ENCODE measurements at places on chromosomes 12 and 14. TPM values are rescaled to one million over a fixed set of nuclear protein-coding genes. Genes with fewer than 3 reads are reported as not detected.

PAPLN gene
- total RNA-seq = 5.8 TPM

GRCh38 chr12:112375105-112375504 is 7.1 kb downstream of the HECTD4 start:
- DNase-seq = no peak
- H3K27ac ChIP-seq = no peak overlapping the region

SLC17A8 gene
- total RNA-seq = not detected

RCOR1 gene
- 24.1 TPM for total RNA-seq

DNA sequence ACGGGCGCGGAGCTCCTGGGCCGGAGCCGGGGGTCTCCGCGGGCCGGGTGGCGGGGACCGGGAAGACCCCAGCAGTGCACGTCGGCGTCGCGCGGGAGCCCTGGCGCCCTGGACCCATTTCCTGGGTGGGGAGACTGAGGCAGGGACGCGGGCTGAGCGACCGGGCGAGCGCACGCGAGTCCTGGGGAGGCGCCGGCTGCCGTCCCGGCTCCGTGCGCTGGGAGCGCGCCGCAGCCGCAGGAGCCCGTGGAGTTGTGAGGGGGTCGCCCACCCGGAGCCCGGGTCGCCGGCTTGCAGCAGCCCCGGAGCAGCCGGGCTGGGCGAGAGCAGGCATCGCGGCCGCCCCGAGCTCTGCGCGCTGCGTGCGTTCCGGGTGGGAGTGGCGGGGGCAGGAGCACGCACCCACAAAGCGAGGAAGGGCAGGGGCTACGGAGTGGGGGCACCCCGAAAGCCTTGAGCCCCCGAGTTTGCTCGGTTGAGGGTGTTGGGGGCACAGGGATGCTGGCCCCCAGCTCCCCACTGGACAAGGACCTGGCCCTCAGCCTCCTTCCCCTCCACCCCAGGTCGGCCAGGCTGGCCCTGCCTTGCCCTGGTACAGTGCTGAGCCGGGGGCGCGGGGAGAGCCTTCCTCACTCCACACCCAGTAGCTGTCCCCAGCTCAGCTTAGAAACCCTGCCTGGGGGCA is 620 bp downstream of the MMP17 start:
- H3K36me3 ChIP-seq = no peaks in the 10 kb centered on the region
- no peaks in the 10 kb centered on the region for H3K4me1 ChIP-seq
- DNase-seq = peak; percentile 80
- H3K27ac ChIP-seq = no peak overlapping the region
- peak overlapping the region; percentile 27 for H3K4me3 ChIP-seq
- H3K27me3 ChIP-seq = no peaks in the 10 kb centered on the region

- H3K27ac ChIP-seq = no peak overlapping the region
- no peaks in the 10 kb centered on the region for H3K27me3 ChIP-seq
- no peaks in the 10 kb centered on the region for H3K4me1 ChIP-seq
- H3K4me3 ChIP-seq = peak overlapping the region; percentile 98
Observed at GRCh38 chr12:70366581-70367257, 629 bp downstream of the KCNMB4 start.

DNA sequence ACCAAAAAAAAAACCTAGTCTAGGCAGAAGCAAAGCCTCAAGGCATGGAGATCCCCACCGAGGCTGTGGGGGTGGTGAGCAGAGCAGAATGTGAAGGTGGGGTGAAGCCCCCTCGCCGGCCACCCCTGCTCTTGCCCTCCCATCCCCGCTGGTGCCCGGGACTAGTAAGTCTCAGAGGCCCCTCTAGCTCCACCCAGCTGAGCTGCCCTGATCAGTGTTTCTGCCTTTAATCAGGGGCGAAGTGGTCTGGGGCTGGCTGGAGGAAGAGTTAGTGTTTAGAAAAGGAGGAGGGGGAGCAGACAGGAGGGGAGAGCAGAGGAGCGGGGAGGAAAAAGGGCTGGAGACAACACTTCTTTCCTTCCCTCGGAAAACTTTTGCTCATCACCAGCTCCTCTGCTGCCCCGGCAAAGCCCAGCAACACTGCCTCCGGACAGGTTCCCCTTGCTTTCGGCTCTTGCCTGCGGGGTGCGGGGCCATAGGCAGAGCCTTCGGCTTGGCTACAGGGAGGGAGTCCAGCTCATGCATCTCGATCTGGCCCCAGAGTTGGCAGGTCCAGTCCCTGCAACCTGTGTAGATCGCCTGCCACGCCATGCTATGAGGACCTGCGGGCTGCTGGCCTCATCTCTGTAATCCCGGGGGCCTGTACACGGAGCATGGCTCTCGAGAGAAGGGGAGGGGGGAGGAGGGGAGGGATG is 3.4 kb upstream of the DLK1 start:
- no peaks in the 10 kb centered on the region for H3K4me1 ChIP-seq
- no peaks in the 10 kb centered on the region for H3K27me3 ChIP-seq
- H3K4me3 ChIP-seq = no peak overlapping the region
- no peaks in the 10 kb centered on the region for H3K36me3 ChIP-seq
- no peak for DNase-seq

TPCN1 gene
- total RNA-seq = 65.9 TPM

- H3K36me3 ChIP-seq = no peaks in the 10 kb centered on the region
- H3K27ac ChIP-seq = no peak overlapping the region
- no peaks in the 10 kb centered on the region for H3K4me1 ChIP-seq
- no peak overlapping the region for H3K4me3 ChIP-seq
- DNase-seq = no peak
- no peaks in the 10 kb centered on the region for H3K27me3 ChIP-seq
Observed at GRCh38 chr12:33519566-33519965, 79.9 kb upstream of the SYT10 start.

DNA sequence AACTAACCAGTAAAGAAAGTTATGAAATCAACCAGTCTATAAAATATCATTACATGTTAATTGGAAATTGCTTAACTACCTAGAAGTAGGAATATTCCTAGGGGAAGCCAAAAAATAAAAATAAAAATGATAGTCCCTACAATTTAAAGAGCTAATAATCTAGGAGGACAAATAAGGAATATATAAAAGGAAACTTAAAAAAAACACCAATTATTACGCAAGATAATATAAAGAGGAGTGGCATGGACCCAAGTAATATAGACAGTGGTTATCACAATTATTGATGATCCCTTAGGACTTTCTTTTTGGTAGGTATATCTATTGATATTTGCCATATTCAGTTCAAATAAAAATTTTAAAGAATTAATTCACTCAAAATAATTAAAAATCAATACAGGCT is 498.7 kb downstream of the SOX5 start:
- no peaks in the 10 kb centered on the region for H3K27me3 ChIP-seq
- H3K36me3 ChIP-seq = no peaks in the 10 kb centered on the region
- H3K4me3 ChIP-seq = no peak overlapping the region
- H3K4me1 ChIP-seq = no peaks in the 10 kb centered on the region
- H3K27ac ChIP-seq = no peak overlapping the region
- no peak for DNase-seq

STAC3 gene
- 5.8 TPM for total RNA-seq

GRCh38 chr14:64502887-64503433 is 678 bp downstream of the ZBTB25 start:
- H3K36me3 ChIP-seq = no peaks in the 10 kb centered on the region
- DNase-seq = no peak
- peak overlapping the region; percentile 71 for H3K4me3 ChIP-seq
- H3K4me1 ChIP-seq = no peaks in the 10 kb centered on the region
- H3K27me3 ChIP-seq = no peaks in the 10 kb centered on the region

DNA sequence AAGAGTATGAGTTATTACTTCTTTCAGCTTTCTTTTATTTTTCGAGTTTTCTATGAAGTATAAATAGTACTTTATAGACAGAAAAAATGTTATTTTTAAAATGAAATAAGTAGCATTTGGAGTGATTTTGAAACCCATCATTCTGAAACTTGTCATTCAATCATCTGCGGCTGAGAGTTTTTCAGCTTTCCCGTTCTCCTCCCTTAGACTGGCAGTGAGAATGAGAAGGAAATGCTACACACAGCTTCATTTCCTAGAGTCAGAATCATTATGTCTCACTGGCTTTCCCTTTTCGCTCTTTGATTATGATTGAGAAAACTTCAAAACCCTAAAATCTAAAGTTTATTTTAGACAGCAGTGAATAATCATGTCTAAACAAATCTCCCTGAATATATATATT is 33.7 kb upstream of the GNPNAT1 start:
- no peaks in the 10 kb centered on the region for H3K27me3 ChIP-seq
- no peak for DNase-seq
- H3K4me1 ChIP-seq = no peaks in the 10 kb centered on the region
- H3K4me3 ChIP-seq = no peak overlapping the region
- no peak overlapping the region for H3K27ac ChIP-seq

LUM gene
- 628 TPM for total RNA-seq

DNA sequence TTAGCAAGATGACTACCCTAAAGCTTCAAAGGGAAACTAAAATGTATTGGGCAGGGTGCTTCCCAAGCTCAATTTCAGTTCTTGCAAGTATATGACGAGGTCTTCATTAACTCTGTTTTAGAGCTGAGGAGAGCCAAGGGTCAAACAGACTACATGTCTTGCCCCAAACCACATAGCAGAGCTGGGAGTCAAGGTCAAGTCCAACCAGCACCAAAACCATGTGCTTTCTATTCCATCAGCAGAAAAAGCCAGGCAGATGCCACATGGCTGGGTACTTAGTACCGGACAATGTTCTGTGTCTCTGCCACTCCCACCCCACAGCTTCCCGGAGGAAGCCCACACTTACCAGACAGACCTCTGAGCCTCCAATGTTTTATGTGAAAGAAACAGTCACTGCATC is 17.6 kb downstream of the NID2 start:
- H3K27ac ChIP-seq = peak overlapping the region; percentile 17
- H3K36me3 ChIP-seq = no peaks in the 10 kb centered on the region
- H3K4me1 ChIP-seq = peaks cover 10% of the 10 kb centered on the region
- DNase-seq = no peak
- H3K27me3 ChIP-seq = no peaks in the 10 kb centered on the region
- no peak overlapping the region for H3K4me3 ChIP-seq

TMEM179 gene
- total RNA-seq = not detected

CCDC177 gene
- total RNA-seq = not detected

- H3K36me3 ChIP-seq = no peaks in the 10 kb centered on the region
- no peaks in the 10 kb centered on the region for H3K27me3 ChIP-seq
Observed at GRCh38 chr12:115451780-115452736, 768.1 kb upstream of the TBX3 start.

GRCh38 chr14:45070215-45070614 is 13.7 kb upstream of the PRPF39 start:
- H3K36me3 ChIP-seq = no peaks in the 10 kb centered on the region
- H3K27ac ChIP-seq = no peak overlapping the region
- H3K4me1 ChIP-seq = no peaks in the 10 kb centered on the region
- no peak for DNase-seq
- no peaks in the 10 kb centered on the region for H3K27me3 ChIP-seq
- H3K4me3 ChIP-seq = no peak overlapping the region

DNA sequence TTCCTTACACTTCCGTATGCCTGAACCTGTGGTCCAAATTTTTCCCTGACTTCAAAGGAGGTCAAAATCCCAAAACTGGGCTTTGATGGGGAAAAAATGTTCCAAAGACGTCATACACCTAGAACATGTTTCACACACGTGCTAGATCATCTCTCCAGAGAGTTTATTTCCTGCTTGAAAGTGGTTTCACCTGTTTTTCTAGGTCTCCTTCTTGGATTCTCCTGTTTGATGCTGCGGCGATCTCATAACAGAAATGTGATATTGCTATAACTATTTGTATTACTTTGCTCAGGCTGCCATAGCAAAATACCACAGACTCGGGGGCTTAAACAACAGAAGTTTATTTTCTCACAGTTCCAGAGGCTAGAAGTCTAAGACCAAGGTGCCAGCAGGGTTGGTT is 19.7 kb upstream of the TMCC3 start:
- H3K36me3 ChIP-seq = no peaks in the 10 kb centered on the region
- H3K4me3 ChIP-seq = no peak overlapping the region
- H3K27me3 ChIP-seq = no peaks in the 10 kb centered on the region
- no peaks in the 10 kb centered on the region for H3K4me1 ChIP-seq
- DNase-seq = no peak

TCL1B gene
- not detected for total RNA-seq

GRCh38 chr12:89062996-89063395 is 289.3 kb downstream of the DUSP6 start:
- no peak overlapping the region for H3K27ac ChIP-seq
- no peaks in the 10 kb centered on the region for H3K36me3 ChIP-seq
- no peaks in the 10 kb centered on the region for H3K27me3 ChIP-seq
- H3K4me3 ChIP-seq = no peak overlapping the region
- H3K4me1 ChIP-seq = no peaks in the 10 kb centered on the region

DNA sequence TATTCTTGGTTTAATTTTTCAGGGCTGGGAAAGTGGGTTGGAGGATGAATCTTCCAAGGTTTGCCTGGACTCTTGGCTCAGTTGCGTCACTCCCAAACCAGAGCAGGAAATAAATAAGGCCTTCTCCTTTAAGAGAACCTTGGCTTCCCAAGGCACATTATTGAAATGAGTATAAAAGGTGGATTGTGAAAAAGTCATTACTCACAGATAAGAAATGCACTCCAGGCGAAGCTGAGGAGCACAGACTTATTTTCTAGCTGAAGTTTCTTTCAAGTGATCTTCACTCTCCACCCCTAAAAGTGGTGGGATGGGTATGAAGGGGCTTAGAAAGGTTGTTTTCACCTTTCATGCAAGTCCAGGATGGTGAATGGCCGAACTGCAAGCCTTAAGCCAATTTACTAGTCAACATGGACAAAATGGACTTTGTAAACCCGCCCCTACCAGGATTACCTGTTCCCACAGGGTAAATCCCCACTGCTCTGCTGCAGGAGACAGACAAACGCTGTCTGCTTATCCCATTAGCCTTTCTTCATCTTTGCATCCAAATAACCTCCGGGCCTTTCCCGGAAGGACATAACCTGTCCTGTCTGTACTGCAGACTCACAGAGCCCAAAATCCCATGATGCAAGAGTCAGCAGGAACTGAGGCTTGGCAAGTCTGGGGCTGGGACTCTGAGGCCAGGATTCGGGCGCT is 207.6 kb downstream of the BCL11B start:
- no peak for DNase-seq
- H3K27me3 ChIP-seq = no peaks in the 10 kb centered on the region
- H3K27ac ChIP-seq = no peak overlapping the region
- H3K4me3 ChIP-seq = no peak overlapping the region

TAS2R19 gene
- total RNA-seq = 5.9 TPM

GRCh38 chr14:23354990-23355389 is 2.3 kb upstream of the SLC22A17 start:
- DNase-seq = no peak
- no peaks in the 10 kb centered on the region for H3K27me3 ChIP-seq
- no peak overlapping the region for H3K4me3 ChIP-seq
- H3K27ac ChIP-seq = no peak overlapping the region

HPD gene
- 3.1 TPM for total RNA-seq

DNA sequence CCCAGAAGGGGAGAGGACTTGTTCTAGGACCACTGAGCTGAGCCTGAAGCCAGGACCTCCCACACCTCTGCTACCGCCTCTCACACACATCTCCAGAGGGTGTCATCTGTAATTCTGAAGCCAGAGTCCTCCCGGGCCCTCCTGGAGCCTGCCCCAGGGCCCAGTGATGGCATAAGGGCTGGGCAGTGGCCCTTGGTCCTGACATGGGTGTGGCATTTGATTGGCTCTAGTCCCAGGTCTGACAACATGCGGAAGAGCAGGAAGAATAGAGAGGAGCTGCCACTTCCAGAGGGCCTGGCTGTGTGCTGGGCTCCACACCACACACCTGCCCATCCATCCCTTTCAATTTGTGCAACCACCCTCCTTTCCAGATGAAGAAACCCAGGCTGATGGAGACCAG is 144.3 kb upstream of the GSC start:
- no peak overlapping the region for H3K4me3 ChIP-seq
- no peak overlapping the region for H3K27ac ChIP-seq
- no peak for DNase-seq
- H3K36me3 ChIP-seq = no peaks in the 10 kb centered on the region

All from aorta (tissue), 5 donors.